ENCODE measurements at places on chromosomes 13 and 19.

DNA sequence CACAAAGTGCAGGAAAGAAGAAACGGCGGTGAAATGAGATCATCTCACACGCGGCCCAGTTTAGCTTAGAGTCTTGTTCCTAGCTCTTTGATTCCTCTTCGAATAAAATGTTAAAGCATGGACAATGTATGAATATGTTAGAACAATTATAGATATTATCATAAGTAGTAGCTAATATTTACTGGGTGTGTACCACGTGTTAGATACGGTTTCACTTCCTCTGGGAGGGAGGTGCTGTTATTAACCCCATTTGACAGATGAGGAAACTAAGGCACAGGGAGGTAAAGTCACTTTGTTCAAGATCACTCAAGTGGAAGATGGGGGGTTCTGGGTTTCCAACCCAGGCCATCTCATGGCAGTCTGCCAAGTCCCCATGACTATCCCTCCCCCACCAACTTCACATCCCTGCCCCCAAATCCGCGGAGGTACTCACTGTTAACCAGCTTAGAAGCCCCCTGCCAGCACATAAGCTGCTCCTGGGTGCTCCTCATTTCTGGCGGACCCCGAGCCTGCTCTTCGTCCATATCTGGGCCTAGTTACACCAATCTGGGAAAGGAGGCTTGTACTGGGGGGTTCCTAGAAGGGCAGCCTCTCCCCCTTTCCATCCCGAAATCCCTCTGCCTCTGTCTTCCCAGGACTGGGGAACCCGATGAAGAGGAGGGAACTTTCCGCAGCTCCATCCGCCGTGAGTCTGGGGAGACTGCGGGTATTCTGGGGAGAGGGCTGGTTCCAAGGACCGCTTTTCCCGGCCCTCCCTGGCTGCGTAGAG lies 1.0 kb upstream of the FXYD7 start:
- DNase-seq, result no peak

- DNase-seq, result no peak
These were observed 510.1 kb upstream of the NBEA start for GRCh38 chr13:34431827-34432581.

- DNase-seq, result no peak
These were observed 357.1 kb downstream of the DCT start for GRCh38 chr13:94122300-94122915.

DNA sequence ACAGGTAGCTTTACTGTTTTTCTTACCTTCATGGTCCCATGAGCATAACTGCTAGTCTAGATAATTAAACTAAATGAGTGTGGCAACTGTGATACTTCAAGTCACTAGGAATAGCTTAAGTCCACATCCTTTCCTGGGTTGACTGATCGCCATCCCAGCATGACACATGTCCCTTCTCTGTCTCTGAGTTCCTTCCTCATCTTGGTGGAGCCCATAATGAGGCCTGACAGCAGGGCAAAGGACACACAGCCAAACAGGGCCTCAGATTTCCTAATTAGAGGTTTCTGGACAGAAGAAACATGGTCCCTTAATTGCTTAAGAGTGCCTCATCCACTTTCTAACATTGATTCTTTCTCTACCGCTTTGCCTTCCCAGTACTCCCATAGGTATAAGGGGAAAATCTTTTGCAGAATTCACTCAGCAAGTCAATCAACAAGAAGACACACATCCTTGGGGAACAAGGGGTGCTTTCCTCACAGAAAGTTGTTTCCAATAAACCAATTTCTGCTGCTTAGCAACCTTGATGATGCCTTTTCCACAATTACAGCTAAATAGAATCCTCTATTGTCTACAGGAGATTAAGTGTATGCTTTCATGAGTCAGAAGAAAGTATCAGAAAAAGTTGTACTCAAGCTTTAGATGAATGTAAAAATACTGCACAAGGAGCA lies 208.3 kb upstream of the SERP2 start:
- no peak for DNase-seq

- peak; percentile 95 for DNase-seq
These were observed 177.5 kb downstream of the DCLK1 start for GRCh38 chr13:35953537-35954206.

- DNase-seq, result peak; percentile 54
These were observed 517.7 kb downstream of the MYO16 start for GRCh38 chr13:109146912-109147647.

DNA sequence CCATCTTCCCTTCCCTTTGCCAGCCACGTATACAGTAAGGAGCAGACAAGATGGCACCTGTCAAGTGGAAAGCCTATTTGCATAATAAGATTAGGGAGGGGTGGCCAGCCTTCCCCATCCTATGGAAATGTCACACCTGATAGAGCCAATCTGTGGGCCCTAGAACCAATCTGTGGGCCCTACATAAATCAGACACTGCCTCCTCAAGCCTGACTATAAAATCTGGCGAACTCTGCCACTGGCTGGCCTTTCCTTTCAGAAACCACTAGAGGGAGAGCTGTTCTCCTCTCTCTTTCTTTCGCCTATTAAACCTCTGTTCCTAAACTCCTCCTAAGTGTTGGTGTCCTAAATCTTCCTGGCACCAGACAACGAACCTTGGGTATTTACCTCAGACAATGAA lies 231.5 kb upstream of the KLHL1 start:
- DNase-seq, result peak; percentile 5

GRCh38 chr13:113413178-113413897 lies 40.0 kb downstream of the ADPRHL1 start:
- DNase-seq, result no peak

DNA sequence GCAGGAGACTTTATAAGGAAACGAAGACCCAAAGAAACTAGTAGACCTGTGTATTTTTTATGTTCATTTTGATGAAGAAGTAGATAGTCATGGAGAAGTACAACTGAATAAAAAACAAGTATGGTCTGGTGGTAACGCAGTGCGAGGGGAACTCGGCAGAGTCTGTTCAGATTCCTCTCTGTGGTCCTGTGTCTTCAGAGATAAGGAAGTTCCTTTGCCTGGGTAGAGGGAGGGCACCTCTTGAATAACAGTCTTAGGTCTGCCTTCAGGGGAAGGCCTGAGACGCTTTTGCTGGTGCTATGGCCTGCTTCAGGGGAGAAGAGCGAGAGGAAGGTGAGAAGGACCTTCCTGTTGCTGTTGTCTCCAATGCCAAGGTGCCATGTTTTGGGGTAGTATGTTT lies 25.9 kb upstream of the SLC46A3 start:
- no peak for DNase-seq

DNA sequence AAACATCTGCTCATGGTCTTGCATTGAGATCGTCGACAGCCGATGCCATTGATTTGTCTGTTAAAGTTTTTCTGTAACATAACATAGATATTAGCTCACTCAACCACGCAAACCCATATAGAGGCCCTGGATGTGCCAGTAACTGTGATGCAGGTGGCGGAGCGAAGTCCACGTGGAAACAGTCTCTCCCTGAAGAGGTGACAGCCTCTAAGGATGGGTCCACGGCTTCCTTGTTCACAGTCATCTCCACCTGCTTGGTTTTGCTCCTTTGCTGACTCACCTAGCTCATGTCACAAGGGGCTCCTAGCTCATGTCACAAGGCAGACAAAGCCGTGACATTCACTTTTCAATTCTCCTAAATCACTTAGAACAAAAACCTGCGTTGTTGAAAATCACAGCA lies 42.4 kb upstream of the FARP1 start:
- no peak for DNase-seq

DNA sequence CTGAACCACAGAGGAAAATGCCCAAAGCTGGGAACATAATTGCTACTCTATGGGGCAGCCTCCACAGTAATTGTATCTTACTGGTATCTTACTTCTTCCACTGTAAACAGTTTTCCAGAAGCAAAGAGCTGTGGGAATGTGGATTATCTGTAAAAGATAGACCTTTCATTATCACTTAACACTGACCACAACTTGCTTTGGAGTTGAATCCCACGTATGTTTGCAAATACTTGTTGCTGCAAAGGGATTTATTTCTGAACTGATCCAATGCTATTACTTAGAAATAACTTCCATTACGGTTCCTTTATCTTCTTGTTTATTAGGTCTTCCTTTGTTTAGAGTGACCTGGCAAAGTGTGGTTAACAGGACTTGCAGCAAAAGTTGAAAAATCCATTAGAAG lies 218.1 kb downstream of the KCTD12 start:
- DNase-seq, result no peak

DNA sequence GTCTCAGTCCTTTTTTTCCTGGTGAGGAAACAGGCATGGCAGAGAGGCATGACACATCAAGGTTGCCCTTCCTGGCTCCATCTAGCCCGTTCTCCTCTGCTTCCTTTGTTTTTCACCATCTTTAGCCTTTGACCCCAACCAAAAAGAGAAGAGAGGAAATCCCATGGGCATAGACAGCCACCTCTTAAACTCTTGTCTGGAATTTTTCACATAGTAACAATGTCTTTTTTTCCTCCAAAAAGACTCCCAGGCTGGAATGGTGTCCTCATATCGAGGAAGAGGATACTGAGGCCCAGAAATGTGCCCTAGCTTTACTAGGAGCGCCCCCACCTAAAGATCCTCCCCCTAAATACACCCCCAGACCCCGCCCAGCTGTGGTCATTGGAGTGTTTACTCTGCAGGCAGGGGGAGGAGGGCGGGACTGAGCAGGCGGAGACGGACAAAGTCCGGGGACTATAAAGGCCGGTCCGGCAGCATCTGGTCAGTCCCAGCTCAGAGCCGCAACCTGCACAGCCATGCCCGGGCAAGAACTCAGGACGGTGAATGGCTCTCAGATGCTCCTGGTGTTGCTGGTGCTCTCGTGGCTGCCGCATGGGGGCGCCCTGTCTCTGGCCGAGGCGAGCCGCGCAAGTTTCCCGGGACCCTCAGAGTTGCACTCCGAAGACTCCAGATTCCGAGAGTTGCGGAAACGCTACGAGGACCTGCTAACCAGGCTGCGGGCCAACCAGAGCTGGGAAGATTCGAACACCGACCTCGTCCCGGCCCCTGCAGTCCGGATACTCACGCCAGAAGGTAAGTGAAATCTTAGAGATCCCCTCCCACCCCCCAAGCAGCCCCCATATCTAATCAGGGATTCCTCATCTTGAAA lies at the start of gene GDF15:
Gene GDF15, plus strand, starts transcription at position 484 of the 868 bp plus-strand sequence. Its CDS starts 32 bp downstream, at position 516.
- peak; percentile 40 for DNase-seq

DNA sequence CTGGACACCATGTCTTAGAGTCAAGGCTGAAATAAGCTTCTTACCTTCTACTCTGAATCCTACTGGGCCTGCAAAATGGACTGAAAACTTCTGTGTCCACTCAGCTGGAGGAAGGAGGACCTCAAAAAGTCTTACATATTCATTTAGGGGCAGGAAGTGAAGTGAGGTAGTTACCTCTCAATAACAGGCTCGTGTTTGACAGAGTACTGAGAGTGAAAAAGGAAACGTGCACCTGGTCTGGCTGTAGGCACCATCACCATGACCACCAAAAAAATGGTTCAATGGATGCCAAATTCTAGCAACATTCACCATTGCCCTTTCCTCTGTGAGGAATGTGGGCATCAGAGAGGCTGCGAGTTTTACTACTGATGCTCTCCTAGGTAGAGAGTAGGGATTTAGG lies 176.2 kb downstream of the RFC3 start:
- no peak for DNase-seq
